ENCODE measurements at places on chromosomes 4 and X.

- DNase-seq = no peak
Observed at GRCh38 chr4:114317564-114317963, 281.0 kb upstream of the UGT8 start.

GRCh38 chrX:69130439-69130838, 34.8 kb downstream of the PJA1 start:
- DNase-seq = no peak

DNA sequence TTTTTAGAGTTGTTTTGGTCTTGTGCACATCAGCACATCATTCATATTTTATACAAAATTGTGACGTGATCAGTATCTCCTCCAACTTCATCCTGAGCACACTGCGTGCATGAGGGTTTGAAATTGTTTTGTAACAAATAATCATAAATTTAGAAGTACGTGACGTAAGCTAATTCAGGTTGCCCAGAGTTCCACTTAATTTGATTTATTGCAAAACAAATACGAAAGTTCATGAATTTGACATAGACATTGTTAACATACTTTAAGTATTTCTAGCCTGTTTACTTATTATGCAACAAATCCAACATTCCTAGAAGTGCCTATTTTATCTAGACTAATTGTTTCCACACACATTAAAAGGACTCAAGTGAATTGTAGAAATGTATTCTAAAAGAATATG, 48.3 kb downstream of the MAP7D3 start:
- DNase-seq = no peak

DNA sequence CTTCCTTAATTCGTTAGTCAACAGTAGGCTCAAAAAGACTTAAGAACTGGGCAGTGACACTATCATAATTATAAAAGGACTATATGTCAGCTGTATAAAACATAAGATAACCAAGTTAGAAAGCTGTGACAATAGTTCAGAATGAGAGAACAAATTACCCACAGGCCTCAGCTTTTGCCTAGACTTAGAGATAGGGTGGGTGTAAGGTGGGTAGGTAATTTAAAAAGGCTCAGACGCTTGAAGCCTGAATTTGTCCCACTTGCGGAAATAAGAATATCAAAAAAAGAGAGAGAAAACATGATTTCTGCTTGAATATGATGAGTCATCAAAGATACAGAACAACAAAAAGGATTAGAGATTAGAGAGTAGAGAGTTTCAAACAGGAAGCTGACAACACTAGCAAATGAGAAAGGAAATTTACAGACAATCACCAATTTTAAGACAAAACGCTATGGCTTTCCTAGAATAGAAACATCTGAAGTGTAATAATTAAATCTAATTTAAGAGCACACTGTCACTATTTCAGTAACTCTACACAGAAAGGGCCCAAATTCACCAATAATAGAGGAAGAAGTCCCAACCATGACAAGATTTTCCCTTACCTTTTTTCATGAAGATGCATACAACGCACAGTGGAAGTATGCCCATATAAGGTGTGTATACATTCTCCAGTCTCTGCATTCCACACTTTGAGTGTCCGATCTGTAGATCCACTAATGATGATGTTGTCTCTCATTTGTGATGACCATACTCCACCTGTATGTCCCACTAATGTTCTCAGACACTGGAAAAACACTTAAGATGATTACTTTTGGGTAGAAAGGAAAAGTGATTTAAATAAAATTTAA, 208.1 kb downstream of the FBXW7 start:
- DNase-seq = peak; percentile 2

- DNase-seq = no peak
Observed at GRCh38 chr4:39146211-39146610, 36.1 kb upstream of the WDR19 start.

GRCh38 chrX:67692246-67692645, 148.4 kb downstream of the AR start:
- no peak for DNase-seq

Data from CD4-positive, alpha-beta T cell treated with Interleukin-6 at 100 ng/mL for 8 hours (primary cell).